Naive thymus-derived CD4-positive, alpha-beta T cell (primary cell): ENCODE measurements at places on chromosomes 12 and 14. TPM values are rescaled to one million over a fixed set of nuclear protein-coding genes. Genes with fewer than 3 reads are reported as not detected.

DNA sequence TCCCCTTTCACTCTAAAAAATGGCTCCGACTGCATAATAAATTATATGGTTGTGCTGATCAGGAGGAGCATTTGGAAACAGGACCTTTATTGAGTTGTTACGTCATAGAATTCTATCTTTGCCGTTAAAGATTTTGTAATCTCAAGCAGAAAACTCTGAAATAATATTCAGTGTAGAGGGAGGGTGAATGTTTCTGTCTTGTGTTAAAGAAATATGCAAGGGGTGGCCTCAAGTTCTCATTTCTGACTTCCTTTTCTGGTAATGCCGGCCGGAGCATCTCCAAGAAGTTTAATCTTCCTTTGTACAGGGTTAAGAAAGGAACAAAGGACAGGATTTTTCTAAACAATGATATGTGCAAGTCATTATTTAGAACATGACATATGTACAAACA is 165.1 kb downstream of the SLC38A4 start:
- no peak for DNase-seq

DNA sequence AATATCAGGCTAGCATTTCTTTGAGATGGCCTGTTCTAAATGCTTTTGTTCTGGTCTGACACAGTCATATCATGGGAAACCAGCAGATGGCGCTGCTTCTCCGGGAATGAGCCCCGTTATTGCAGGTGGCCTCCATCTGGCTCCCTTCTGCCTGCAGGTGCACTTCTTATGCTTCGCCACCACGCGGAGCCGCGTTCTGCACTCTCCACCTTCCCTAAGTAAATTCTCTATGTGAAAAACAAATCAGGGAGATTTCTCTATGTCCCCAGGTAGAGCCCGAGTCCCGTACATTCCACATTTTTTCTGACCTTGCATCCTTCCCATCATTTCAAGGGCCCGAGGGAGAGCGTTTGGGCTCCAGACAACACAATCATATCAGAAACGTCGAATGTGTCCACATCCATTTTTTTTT is 26.2 kb downstream of the GLRX5 start:
- DNase-seq = peak; percentile 82

DNA sequence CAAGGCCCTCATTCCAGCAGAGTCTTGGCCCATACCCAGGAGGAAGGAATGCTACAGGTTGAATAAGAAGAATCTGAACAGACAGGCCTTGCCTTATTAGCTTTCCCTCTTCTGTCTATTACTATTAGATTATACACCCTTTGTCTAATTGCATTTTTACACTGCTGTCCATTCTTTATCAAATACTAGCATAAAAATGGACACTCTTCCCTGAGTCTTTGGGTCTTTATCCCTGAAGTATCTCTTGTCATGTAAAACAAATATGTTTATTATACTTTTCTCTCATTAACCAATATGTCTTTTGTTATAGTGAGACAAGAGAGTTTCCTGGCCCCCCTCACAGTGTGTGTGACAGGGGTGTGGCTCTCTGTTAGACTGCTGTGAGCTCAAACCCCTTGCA is 897.4 kb upstream of the SEL1L start:
- no peak for DNase-seq

GRCh38 chr12:119446459-119446858 is 111.9 kb downstream of the CCDC60 start:
- DNase-seq = no peak

DNA sequence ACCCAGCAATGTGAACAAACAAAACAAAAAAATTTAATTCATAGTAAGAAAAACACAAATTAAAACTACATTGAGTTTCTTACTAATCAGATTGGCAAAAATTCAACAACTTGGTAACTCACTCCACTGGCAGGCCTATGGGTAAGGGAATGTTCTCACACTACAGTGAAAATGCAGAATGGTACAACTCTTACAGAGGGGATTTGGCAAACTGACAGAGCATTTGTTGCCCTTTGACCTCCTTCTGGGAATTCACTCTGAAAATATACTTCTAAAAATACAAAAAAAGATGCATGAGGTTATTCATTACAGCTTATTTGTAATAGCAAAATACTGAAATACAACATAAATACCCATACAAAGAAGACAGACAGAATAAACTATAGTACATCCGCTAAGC is 32.8 kb downstream of the ABCD2 start:
- no peak for DNase-seq

DNA sequence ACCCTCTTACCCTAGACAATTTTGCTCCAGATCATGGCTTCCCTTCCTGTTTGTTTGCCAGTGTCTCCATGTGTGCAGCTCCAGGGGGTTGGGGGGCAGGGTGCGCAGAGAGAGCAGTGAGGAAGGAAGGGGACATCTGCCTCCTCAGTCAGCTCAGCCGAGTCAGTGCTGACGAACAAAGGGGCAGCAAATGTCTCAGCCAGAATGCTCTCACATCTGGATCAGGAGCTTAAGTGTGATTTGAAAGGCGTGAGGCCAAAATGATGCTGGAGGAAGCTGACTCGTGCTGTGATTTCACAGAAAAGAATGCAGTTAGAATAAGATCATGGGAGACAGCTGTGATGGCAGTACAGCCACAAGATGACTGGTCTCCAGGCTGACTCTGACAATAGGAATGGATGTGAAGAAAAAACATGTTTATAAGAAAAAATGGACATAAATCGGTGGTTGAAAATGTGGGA is 27.1 kb upstream of the CDK17 start:
- DNase-seq = no peak

- DNase-seq = no peak
These were observed 1.2 kb downstream of the NOVA1 start for GRCh38 chr14:26596543-26597061.

- DNase-seq = no peak
These were observed 15.8 kb upstream of the RASSF8 start for GRCh38 chr12:25942709-25943108.

DNA sequence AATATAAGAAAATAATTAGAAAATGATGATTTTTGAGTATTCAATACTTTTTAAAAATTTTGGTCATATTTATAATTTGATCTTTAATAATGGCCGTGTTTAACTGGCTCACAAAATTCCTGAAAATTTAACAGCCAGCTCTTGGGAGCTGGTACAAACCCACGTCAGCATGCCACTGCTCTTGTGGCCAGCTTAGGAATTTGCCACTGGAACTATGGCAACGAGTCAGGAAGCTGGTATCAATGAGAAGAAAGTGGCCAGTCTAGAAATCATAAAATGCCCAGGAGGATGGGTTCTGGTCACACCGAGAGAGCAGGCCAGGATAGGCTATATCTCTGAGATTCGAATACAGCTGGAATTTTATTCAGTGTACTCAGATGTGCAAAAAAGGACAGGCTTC is 72.2 kb upstream of the PLEKHG3 start:
- no peak for DNase-seq

- DNase-seq = no peak
These were observed 10.9 kb downstream of the SYNDIG1L start for GRCh38 chr14:74415115-74415437.

- no peak for DNase-seq
These were observed 184.1 kb downstream of the PRKD1 start for GRCh38 chr14:29743531-29743930.

GRCh38 chr14:69153152-69153872 is 393 bp upstream of the DCAF5 start:
- peak; percentile 88 for DNase-seq

GRCh38 chr12:12546314-12546772 is 16.3 kb downstream of the DUSP16 start:
- DNase-seq = no peak

DNA sequence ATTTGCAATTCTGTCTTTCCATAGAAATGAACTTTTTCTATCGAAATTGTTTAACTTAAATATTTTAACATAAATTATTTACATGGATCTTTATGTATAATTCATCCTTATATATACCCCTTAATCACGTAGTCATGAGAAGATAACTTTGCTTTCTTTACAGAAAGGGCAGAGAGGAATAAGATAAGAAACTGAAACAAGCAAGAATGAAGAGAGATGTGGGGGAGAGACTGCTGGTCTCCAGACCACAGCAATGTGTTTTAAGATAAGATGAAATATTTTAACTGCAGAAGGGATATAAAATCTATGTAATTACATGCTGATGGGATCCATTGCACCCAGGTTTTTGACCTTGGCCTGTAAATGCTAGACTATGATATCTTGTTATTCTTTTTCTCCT is 34.7 kb upstream of the DNM1L start:
- DNase-seq = no peak

DNA sequence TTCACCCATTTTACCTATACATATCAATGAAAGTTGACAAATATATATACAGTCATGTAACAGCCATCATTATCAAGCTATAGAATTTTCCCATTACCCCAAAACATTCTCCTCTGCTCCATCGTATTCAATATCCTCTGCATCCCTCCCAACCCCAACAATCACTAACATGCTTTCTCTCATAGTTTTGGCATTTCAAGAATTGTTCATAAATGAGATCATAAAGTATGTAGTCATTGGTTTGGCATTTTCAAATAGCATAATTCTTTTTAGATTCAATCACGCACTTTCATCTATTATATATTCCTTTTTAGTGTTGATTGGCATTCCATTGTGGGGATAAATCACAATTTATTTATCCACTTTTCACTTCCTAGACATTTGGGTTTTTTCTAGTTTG is 866.0 kb upstream of the TMEM132C start:
- no peak for DNase-seq

- no peak for DNase-seq
These were observed 147.3 kb downstream of the PPM1H start for GRCh38 chr12:62787611-62788010.

DNA sequence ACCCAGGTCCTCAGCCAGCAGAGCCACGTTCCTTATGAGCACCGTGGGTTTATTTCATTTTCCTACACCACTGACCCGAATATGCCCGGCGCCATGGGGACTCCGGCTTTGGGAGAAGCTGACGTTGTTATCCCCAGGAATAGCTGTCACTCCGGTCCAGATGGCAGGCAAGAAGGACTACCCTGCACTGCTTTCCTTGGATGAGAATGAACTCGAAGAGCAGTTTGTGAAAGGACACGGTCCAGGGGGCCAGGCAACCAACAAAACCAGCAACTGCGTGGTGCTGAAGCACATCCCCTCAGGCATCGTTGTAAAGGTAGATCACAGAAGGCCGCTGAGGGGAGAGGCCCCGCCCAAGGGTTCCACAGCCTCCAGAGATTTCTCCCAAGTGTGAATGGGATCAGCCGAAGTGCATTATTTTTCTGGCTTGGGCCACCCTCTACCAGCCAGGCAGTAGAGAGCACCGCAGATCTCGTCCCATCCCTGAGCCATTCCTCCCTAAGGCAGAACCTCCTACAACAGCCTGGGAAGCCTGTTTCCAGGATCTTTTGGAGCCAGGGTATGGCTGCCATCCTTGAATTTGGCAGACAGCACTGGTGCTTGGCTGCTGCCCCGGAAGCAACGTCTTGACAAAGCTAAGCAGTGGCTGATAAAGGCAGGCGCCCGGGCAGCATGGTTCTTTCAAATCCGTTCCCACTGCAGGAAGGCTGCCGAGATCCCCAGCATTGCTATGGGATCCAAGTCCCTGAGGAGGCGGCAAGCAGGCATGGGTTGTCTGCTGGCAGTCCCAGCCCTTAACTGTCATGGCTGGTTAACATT is 17.8 kb downstream of the CDK2AP1 start:
- DNase-seq = no peak

The CD4 gene
- 188 TPM for total RNA-seq

The LGALS3 gene
- 71.7 TPM for total RNA-seq

The ZNF410 gene
- total RNA-seq = 48.2 TPM

The CABP1 gene
- not detected for total RNA-seq

The CLEC4E gene
- not detected in 2 replicates for total RNA-seq

The PPP1R1A gene
- total RNA-seq = not detected

The CYP46A1 gene
- 0.32 TPM for total RNA-seq

The RFC5 gene
- 15.6 TPM for total RNA-seq

The INHBC gene
- not detected in 2 replicates for total RNA-seq

The TMEM117 gene
- 6.6 TPM for total RNA-seq

The LAG3 gene
- 0.64 TPM for total RNA-seq

The ZCCHC8 gene
- total RNA-seq = 46.8 TPM

The RABGGTA gene
- total RNA-seq = 76.5 TPM

The SMOC1 gene
- total RNA-seq = not detected

The SDR9C7 gene
- not detected for total RNA-seq

The GDF11 gene
- total RNA-seq = 12.7 TPM

The OR4Q3 gene
- total RNA-seq = not detected
